ENCODE measurements at places on chromosomes 2 and 18. TPM values are rescaled to one million over a fixed set of nuclear protein-coding genes. Genes with fewer than 3 reads are reported as not detected.

The CHMP1B gene
- 32.8 TPM for polyA plus RNA-seq

The UGT1A3 gene
- not detected for polyA plus RNA-seq

GRCh38 chr2:102283996-102284395 lies 27.4 kb upstream of the IL1RL1 start:
- no peak for DNase-seq

DNA sequence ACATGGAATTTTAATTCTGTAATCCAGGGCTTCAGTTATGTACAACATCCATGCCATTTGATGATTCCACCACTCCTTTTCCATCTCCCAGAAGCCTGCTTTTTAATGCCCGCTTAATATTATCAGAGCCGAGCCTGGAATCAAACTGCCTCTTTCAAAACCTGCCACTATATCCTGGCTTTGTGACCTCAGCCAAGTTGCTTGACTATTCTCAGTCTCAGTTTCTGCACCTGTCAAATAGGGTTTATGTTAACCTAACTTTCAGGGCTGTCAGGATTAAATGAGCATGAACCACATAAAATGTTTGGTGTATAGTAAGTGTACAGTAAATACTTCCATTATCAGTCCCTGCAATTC lies 108.7 kb downstream of the XRCC5 start:
- no peak for DNase-seq

DNA sequence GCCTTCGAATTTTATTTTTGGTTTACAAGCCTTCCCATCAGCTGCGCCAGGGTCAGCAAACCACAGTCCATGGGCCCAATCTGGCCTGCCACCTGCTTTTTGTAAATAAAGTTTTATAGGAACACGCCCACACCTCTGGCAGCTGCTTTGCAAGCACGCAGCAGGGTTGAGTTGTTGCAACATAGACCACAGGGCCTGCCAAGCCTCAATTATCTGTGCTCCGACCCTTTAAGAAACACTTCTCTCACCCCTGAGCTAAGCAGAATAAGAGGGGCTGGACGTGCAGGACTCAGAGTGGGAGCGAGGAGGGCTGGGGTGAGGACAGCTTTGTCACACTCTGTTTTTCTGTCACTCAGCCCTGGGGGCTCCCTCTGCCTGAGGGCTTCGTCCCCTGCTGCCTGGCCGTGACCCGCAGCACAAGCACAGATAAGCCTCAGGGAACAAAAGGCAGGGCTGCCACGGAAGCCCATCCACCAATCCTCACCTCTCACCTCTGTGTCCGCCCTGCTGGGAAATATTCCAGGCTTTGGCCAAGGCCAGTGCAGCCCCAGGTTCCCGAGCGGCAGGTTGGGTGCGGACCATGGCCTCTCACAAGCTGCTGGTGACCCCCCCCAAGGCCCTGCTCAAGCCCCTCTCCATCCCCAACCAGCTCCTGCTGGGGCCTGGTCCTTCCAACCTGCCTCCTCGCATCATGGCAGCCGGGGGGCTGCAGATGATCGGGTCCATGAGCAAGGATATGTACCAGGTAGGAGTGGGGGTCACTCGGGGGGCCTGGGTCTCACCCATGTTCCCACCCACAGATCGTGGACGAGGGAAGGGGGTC lies at the start of gene AGXT:
Gene AGXT (plus strand): TSS at position 539 of the 823 bp plus-strand sequence. CDS start 42 bp downstream, at position 581.
- DNase-seq, result no peak

DNA sequence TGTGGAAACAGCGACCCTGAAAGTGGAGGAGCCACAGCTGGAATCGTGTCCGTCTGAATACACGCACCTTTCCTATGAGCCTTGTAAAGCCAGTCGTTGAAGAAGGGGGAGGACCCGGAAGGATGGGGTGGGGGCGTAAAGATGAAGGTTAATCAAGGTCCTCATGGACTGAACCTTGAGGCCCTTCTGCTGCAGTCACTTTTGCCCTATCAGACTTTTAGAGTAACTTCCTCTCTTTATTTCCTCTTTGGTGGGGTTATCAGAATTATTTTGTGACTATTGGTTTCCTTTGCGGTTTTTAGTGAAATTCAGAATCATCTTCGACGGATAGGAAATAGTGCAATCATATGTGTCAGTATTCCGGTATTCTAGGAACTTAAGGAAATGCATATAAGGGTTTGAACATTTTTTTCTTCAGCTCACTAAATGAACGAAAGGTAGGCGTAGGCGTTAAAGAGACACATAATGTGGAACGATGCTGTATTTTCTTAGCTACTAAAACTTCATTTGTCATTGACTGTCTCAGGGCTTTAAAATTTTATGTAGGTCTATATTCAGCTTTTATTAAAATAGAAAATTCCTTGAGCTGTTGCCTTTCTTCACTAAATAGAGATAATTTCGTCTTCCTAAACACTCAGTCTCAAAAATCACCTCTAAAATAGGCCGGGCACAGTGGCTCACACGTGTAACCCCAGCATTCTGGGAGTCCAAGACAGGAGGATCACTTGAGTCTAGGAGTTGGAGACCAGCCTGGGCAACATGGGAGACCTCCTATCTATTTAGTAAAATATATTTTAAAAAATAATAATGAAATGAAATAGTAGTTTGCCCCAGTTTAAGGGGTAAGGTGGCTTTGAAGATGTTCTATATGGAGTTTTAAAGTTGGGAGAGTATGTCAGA lies 1.4 kb upstream of the YES1 start:
- no peak for DNase-seq

All from testis (tissue), 5 donors.